ENCODE measurements at places on chromosomes 7 and 10. TPM values are rescaled to one million over a fixed set of nuclear protein-coding genes. Genes with fewer than 3 reads are reported as not detected.

Gene NRG3
- total RNA-seq: not detected

Gene MAP3K8
- total RNA-seq: 1.2 TPM

Gene SUPV3L1
- total RNA-seq: 38.8 TPM

Gene HEPACAM2
- 3.0 TPM for total RNA-seq

Gene IRF5
- 0.16 TPM for total RNA-seq

Gene OR13A1
- total RNA-seq: not detected

Gene HOXA1
- 7.3 TPM for total RNA-seq

Gene PGAM2
- total RNA-seq: not detected

Gene KMT2E
- total RNA-seq: 50.1 TPM

Gene TFR2
- not detected for total RNA-seq

Gene IFRD1
- 45.0 TPM for total RNA-seq

Gene LLCFC1
- not detected for total RNA-seq

Gene CTNNA3
- 2.7 TPM for total RNA-seq

Gene BAMBI
- 3.8 TPM for total RNA-seq

Gene HELLS
- 114 TPM for total RNA-seq

Gene STEAP2
- total RNA-seq: 0.08 TPM

Gene SLC16A9
- total RNA-seq: 1.5 TPM

Gene ACSM6
- 0.08 TPM for total RNA-seq

Gene GPER1
- 0.15 TPM for total RNA-seq

Gene AMZ1
- 0.02 TPM for total RNA-seq

Gene ZNF277
- 29.7 TPM for total RNA-seq

Gene SORCS1
- 48.9 TPM for total RNA-seq

Gene HOXA10
- 16.2 TPM for total RNA-seq

Gene ERVW-1
- 66.6 TPM for total RNA-seq

Gene JCAD
- 0.08 TPM for total RNA-seq

Gene AGAP5
- total RNA-seq: 2.2 TPM

Gene OR6V1
- total RNA-seq: not detected

Gene MOGAT3
- not detected for total RNA-seq

Gene NHLRC2
- 22.1 TPM for total RNA-seq

Gene KIAA1217
- total RNA-seq: 30.6 TPM

Gene SLC29A3
- 1.8 TPM for total RNA-seq

Gene TMEM176B
- not detected for total RNA-seq

Gene AOC1
- total RNA-seq: not detected

Gene EMX2
- 2.6 TPM for total RNA-seq

Gene CHN2
- total RNA-seq: 3.5 TPM

Gene CCDC136
- total RNA-seq: 16.5 TPM

Gene MMP21
- total RNA-seq: not detected

Gene SEM1
- 348 TPM for total RNA-seq

Gene ZNF425
- total RNA-seq: 0.89 TPM

Gene TAS2R4
- 0.18 TPM for total RNA-seq

Gene ACBD7
- 8.9 TPM for total RNA-seq

Gene EBLN1
- not detected for total RNA-seq

Gene SLC39A12
- not detected for total RNA-seq

Gene DYDC2
- 0.13 TPM for total RNA-seq

Gene PTPN20
- total RNA-seq: not detected

Gene GPR37
- total RNA-seq: 0.30 TPM

Gene NUTM2B
- 0.51 TPM for total RNA-seq

Gene NRF1
- total RNA-seq: 11.8 TPM

Gene TMEM229A
- not detected for total RNA-seq

Gene HHEX
- total RNA-seq: 2.9 TPM

Gene AFAP1L2
- 2.2 TPM for total RNA-seq

Gene GHRHR
- total RNA-seq: not detected

Gene POLL
- total RNA-seq: 10.5 TPM

Gene SLC13A1
- total RNA-seq: 0.03 TPM

Gene TMEM225B
- 0.32 TPM for total RNA-seq
